Peyer's patch (tissue), 4 donors: ENCODE measurements at places on chromosomes 11 and 22.

DNA sequence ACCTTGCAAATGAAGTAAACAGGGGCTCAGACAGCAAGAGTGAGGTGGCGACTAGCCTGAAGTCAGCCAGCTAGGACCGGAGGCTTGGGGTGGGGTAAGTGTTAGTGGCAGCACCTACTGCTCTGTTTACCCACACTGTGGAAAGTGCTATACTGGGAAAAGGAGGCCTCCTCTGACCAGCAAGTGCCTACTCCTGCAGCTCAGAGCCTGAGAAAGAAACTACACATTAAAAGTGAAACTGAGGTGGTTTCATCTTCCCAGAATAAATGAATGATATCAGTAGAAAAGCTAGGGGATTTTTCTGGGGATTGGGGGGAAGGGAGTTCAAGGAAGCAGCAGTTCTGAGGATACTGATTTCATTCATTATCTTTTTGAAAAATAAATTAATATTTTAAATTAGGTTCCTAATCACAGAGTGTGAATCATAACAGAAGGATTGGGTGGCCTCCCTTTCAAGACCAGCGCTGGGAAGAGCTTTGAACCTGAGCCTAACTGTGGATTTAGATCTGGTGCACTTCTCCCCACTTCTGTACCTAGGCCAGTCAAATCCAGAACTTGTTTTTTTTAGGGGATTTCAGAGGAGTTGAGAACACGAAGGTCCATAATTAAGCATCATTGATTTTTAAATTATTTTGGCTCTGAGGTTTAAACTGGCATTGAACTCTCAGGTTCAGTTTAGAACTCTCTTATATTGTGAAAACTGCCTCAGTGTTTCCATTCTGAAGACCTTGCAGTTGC lies 48.1 kb upstream of the GRAMD1B start:
- H3K27me3 ChIP-seq = no peaks in the 10 kb centered on the region
- H3K27ac ChIP-seq = no peak overlapping the region
- H3K36me3 ChIP-seq = no peaks in the 10 kb centered on the region
- no peak for DNase-seq
- H3K4me3 ChIP-seq = no peak overlapping the region
- H3K4me1 ChIP-seq = no peaks in the 10 kb centered on the region

- DNase-seq = no peak
- H3K27ac ChIP-seq = no peak overlapping the region
- H3K4me3 ChIP-seq = no peak overlapping the region
- no peaks in the 10 kb centered on the region for H3K27me3 ChIP-seq
- no peaks in the 10 kb centered on the region for H3K4me1 ChIP-seq
- H3K36me3 ChIP-seq = no peaks in the 10 kb centered on the region
Observed at GRCh38 chr11:85912414-85912813, 57.2 kb downstream of the CCDC83 start.

- peaks cover 12% of the 10 kb centered on the region for H3K36me3 ChIP-seq
- H3K4me1 ChIP-seq = peaks cover 3% of the 10 kb centered on the region
Observed at GRCh38 chr22:25054943-25055511, 102.5 kb downstream of the KIAA1671 start.

- no peak for DNase-seq
- no peak overlapping the region for H3K27ac ChIP-seq
- no peaks in the 10 kb centered on the region for H3K27me3 ChIP-seq
- H3K4me3 ChIP-seq = no peak overlapping the region
- H3K36me3 ChIP-seq = no peaks in the 10 kb centered on the region
- no peaks in the 10 kb centered on the region for H3K4me1 ChIP-seq
Observed at GRCh38 chr11:96393753-96394348, 4.0 kb downstream of the JRKL start.

DNA sequence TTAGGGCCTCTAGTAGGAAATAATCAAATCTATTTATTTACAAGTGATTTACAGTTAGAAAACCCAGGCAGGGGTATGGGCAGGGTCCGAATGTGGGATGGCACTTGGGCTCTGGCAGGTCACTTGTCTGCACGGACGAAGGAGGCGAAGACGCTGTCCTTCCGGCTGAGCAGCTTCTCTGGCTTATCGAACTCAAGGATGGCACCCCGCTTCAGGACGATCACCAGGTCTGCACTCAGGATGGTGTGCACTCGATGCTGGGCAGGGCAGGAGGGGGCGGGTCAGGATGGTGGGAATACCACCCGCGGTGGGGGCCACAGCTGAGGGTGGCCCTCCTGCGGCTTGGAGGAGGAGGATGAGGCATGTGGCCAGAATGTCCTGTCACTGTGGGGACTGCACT lies 4.4 kb upstream of the KCNJ11 start:
- DNase-seq = no peak
- no peaks in the 10 kb centered on the region for H3K27me3 ChIP-seq
- H3K4me1 ChIP-seq = no peaks in the 10 kb centered on the region

DNA sequence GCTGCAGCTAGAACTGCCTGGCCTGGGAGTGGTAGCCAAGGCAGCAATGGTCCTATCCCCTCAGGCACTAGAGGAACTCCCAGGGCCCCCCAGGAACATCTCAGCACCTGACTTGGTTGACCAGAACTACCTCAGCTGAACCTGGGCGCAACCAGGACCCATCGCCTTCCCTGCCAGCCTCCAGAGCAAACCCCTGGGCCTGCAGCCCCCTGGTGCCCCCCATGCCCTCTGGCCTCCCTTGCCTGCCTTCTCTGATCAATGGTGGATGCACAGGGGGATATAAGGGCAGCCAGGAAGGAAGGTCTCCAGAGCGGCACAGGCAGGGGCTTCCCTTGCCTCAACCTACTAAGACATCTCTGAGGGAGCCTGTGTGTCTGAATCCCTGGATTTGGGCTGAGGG lies 13.5 kb downstream of the MS4A10 start:
- H3K27me3 ChIP-seq = no peaks in the 10 kb centered on the region
- peaks cover 5% of the 10 kb centered on the region for H3K36me3 ChIP-seq
- no peaks in the 10 kb centered on the region for H3K4me1 ChIP-seq
- no peak overlapping the region for H3K27ac ChIP-seq
- DNase-seq = no peak

- no peaks in the 10 kb centered on the region for H3K27me3 ChIP-seq
- no peak for DNase-seq
- H3K27ac ChIP-seq = no peak overlapping the region
- H3K4me3 ChIP-seq = no peak overlapping the region
- H3K36me3 ChIP-seq = no peaks in the 10 kb centered on the region
Observed at GRCh38 chr11:47101406-47101805, 75.3 kb downstream of the ARFGAP2 start.

DNA sequence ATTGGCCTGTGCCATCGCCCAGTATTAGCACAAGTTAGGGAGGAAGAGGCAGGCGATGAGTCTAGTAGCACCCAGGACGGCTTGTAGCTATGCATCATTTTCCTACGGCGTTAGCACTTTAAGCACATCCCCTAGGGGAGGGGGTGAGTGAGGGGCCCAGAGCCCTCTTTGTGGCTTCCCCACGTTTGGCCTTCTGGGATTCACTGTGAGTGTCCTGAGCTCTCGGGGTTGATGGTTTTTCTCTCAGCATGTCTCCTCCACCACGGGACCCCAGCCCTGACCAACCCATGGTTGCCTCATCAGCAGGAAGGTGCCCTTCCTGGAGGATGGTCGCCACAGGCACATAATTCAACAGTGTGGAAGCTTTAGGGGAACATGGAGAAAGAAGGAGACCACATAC lies 4.3 kb downstream of the TMEM25 start:
- H3K27ac ChIP-seq = no peak overlapping the region
- H3K4me1 ChIP-seq = no peaks in the 10 kb centered on the region
- DNase-seq = no peak

DNA sequence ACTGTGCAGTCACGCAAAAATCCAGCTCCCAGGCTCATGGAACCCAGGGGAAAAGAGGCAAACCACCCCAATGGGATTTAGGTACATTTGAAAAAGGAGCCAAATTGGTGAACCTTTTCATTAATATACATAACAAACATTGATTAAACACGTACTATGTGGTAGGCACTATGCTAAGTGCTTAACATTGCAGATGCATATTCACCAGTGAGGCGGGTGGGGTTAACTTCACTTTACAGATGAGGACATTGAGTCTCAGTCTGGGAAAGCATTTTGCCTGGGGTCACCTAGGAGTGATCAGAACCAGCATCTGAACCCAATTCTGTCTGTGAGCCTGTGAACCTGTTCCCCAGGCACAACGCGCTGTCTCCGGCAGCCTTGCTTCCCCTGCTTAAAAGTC lies 146.3 kb downstream of the COMMD9 start:
- H3K27ac ChIP-seq = no peak overlapping the region
- H3K36me3 ChIP-seq = no peaks in the 10 kb centered on the region
- no peaks in the 10 kb centered on the region for H3K27me3 ChIP-seq

GRCh38 chr22:36773935-36774334 lies 2.0 kb downstream of the IFT27 start:
- H3K4me1 ChIP-seq = peaks cover 9% of the 10 kb centered on the region
- DNase-seq = no peak
- H3K27ac ChIP-seq = no peak overlapping the region
- H3K36me3 ChIP-seq = no peaks in the 10 kb centered on the region

DNA sequence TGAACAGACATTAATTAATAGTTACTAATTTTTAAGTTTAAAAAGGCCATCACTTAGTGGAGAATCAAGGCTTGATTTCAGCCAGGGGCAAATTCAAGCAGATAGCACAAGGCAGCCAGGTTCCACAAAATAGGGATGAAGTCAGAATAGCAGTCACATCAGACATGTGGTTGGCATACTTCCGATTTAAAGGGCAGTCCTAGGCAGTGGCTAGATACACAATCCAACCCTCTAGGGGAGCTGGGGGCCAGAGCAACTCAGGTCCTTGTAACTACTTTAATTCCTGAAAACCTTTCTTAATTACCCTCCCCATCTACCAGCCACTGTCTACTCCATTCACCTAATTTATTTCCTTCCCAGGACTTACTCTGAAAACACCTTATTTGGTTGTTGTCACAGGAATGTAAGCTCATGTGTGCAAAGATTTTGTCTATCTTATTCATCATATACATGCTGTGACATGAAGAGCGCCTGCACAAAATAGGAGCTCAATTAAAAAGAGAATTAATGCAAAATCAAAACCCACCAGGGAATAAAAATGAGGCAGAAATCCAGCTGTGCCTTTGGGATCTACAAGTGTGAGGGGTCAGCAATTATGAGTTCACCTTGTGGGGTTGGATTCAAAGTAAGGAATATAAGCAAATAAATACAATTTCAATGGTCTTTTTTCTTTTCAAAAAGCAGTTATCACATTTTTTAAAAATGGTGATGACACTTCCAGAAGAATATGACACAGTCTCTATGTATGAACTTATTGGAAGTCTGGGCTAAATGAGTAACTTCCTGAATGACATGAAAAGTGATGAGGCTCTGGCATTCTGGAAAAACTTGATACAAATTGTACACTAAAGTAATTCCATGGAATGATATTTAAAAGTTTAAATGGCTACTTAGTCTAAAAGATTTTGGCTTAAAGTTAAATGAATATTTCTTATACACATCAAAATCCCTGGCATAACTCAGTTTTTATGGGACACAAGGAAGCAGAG lies 53.8 kb downstream of the COPB1 start:
- no peak for DNase-seq
- H3K4me3 ChIP-seq = no peak overlapping the region
- H3K36me3 ChIP-seq = no peaks in the 10 kb centered on the region
- no peak overlapping the region for H3K27ac ChIP-seq
- no peaks in the 10 kb centered on the region for H3K4me1 ChIP-seq

DNA sequence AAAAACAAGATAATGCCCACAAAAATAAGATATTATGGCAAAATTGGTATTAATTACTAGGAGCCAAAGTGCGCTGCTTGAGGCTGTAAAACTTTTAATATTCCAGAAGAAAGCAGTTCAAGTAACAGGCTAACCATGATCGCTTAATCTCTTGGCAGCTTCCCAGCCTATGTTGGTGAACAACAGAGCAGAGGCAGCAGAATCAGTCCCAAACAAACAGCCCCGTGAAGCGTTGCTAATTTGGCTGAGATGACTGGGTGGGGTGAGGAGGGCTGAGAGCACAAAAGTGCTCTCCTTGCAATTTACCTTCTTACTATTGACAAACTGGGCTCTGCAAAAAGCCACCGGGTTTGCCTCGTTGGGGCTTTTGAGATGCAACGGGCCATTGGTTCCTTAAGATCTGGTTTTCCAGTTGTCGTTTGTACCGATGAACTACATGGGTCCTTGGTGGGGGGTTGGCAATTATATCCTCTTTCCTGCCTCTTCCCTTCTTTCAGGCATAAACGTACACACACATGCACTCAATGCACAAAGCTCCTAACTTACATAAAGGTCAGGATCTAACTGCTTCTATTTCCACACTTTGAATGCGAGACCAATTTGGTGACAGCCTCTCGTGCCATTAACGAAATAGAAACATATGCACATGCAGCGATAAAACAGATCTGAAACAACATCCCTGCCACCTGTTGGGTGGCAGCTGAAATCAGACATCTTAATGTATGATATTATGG lies 407.6 kb upstream of the CADM1 start:
- H3K4me3 ChIP-seq = no peak overlapping the region
- H3K27ac ChIP-seq = no peak overlapping the region
- H3K27me3 ChIP-seq = no peaks in the 10 kb centered on the region
- H3K4me1 ChIP-seq = no peaks in the 10 kb centered on the region
- H3K36me3 ChIP-seq = no peaks in the 10 kb centered on the region

GRCh38 chr11:133133606-133134005 lies 398.7 kb downstream of the OPCML start:
- no peaks in the 10 kb centered on the region for H3K27me3 ChIP-seq
- no peaks in the 10 kb centered on the region for H3K4me1 ChIP-seq
- no peaks in the 10 kb centered on the region for H3K36me3 ChIP-seq

GRCh38 chr22:25487508-25487907 lies 77.0 kb upstream of the GRK3 start:
- no peaks in the 10 kb centered on the region for H3K4me1 ChIP-seq
- no peak overlapping the region for H3K27ac ChIP-seq
- H3K27me3 ChIP-seq = no peaks in the 10 kb centered on the region
- no peak overlapping the region for H3K4me3 ChIP-seq

DNA sequence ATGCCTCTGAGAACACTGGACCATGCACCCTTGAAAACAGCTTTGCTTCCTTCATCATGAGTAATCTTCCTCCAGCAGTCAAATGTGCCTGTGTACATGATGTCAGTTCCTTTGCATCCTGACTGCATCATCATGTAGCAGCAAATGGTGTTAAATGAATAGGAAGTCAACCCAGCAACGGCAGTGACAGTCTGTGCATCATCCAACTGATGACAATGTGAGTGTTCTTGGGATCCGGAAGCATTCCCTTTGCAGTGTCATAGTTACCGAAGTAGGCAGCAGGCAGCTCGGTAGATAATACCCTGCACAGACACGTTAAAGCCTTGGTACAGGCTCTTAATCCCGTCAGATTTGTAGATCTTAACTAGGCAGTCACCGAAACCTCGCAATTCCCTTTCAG lies 2.5 kb downstream of the WBP2NL start:
- H3K4me1 ChIP-seq = no peaks in the 10 kb centered on the region
- no peaks in the 10 kb centered on the region for H3K27me3 ChIP-seq
- no peak overlapping the region for H3K27ac ChIP-seq
- H3K36me3 ChIP-seq = no peaks in the 10 kb centered on the region
- no peak overlapping the region for H3K4me3 ChIP-seq
- no peak for DNase-seq

- no peaks in the 10 kb centered on the region for H3K27me3 ChIP-seq
- DNase-seq = no peak
- no peak overlapping the region for H3K27ac ChIP-seq
- no peaks in the 10 kb centered on the region for H3K36me3 ChIP-seq
Observed at GRCh38 chr11:107783121-107783520, 71.3 kb upstream of the SLN start.

- H3K4me1 ChIP-seq = no peaks in the 10 kb centered on the region
- no peaks in the 10 kb centered on the region for H3K27me3 ChIP-seq
- H3K36me3 ChIP-seq = no peaks in the 10 kb centered on the region
- peak; percentile 71 for DNase-seq
Observed at GRCh38 chr11:7548659-7549274, 35.0 kb downstream of the PPFIBP2 start.

- peak overlapping the region; percentile 30 for H3K4me3 ChIP-seq
- DNase-seq = no peak
- H3K27me3 ChIP-seq = no peaks in the 10 kb centered on the region
- no peaks in the 10 kb centered on the region for H3K4me1 ChIP-seq
Observed at GRCh38 chr11:121656328-121657090, 203.7 kb upstream of the SORL1-AS1 start.
